ENCODE measurements at places on chromosomes 1 and 21.

DNA sequence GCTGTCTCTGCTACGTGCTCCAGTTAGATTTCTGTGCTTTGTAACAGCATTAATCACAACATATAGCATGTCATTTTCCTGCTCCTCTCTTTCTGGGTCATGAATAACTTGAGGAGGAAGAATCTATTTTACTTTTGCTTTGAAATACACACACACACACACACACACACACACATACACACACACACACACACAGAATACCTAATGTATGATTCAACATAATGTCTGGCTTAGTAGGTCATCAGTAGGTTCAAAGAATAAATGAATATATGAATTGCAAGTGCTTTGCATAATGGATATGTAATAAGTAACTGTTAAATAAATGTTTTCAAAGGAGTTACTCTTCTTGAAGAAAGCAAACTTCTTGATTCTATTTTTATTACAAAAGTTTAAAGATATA, 249.0 kb downstream of the PDE4B start:
- DNase-seq: no peak

DNA sequence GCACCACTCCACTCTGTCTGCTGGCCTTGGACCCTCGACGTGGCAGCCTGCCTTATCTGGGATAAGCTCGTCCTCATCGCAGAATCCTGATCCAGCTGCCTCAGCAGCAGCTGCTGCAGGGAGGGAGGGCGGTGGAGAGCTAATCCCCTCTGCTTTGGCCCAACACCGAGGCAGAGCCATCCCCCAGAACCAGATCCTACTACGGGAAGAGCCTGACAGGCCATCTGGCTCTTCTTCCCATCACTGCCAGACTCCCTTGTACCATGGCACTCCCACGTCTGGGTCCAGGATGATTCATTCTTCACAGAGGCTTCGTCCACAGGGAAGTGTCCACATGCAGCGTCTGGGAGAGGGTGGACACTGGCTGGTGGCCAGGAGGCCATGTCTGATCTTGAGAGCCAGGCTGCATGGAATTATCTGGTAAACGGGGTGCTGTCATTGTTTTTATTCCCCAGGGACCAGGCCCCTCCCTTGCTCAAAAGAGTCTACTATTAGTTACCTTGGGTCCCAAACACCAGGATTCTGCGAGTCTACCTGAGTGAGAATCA, 14.6 kb upstream of the PKP1 start:
- peak; percentile 56 for DNase-seq

DNA sequence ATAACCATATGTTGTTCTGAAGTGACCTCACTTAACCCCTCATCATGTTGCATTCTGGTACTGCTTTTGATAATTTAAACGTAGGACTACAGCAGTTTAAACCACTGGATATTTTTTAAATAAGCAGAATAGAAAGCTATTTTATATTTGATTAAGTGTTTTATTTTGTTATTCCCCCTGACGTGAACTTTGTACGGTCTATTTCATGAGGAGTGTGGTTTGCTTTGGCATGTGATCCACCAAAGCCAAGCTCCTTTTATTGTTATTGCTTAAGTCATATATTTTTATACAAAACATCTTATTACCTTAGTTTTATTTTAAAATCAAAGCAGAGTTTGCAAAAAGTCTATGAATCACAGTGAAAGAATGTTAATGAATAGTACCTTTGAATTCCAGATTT, 101.4 kb upstream of the L1TD1 start:
- DNase-seq: no peak

DNA sequence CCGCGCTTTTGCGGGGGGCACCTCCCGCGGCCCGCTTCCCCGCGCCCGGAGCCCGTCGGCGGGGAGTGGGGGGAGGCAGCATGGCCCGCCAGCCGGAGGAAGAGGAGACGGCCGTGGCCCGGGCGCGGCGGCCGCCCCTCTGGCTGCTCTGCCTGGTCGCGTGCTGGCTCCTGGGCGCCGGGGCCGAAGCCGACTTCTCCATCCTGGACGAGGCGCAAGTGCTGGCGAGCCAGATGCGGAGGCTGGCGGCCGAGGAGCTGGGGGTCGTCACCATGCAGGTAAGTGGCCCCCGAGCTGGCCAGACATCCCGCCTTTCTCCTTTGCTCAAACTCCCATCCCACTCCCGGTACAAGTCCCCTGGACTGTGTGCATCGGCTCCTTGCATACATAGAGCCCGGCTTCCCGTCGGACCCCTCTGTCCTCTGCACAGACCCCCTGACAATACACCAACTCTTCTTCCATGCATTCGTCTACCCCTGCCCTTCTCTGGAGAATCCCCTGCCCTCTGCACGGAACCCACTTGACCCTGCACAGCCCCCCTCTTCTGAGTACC, 812 bp downstream of the CACHD1 start:
- DNase-seq: peak; percentile 75

DNA sequence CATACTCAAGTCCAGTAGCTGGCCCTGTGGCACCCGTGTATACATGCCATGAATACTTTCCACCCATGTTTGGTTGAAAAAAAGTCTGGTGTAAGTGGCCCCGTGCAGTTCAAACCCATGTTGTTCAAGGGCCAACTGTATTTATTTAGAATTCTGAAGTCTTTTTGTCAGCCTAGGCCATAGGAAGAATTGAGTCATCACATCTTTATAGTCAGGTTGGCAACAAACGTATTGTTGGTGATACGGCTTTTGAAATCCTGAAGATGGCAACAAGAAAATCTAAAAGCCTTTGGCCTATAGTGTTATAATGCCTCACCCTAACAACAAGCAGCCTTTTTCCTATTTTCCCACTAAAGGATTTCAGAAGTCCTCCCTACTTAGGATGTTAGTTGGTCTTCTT, 363.6 kb downstream of the PLPP3 start:
- no peak for DNase-seq

- peak; percentile 55 for DNase-seq
Observed at GRCh38 chr1:157154940-157155514, 16.8 kb upstream of the ETV3 start.

DNA sequence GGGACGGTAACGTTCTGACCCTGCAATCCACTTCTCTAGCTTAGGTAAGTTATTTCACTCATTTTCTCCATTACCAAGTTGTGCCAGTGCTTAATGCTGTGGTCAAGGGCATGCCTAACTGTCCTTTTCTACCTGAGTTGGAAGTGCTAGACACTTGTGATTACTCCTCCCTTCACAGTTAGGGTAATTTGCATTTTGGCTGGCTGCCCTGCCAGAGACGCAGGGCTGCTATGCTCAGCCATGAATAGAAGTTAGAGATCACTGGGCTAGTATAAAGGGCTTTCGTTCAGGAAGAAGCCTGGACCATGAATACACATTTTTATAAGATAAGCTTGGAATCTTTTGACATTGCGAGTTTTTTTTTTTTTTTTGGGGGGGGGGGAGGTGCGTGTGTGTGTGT, 633.2 kb upstream of the NEGR1 start:
- no peak for DNase-seq

DNA sequence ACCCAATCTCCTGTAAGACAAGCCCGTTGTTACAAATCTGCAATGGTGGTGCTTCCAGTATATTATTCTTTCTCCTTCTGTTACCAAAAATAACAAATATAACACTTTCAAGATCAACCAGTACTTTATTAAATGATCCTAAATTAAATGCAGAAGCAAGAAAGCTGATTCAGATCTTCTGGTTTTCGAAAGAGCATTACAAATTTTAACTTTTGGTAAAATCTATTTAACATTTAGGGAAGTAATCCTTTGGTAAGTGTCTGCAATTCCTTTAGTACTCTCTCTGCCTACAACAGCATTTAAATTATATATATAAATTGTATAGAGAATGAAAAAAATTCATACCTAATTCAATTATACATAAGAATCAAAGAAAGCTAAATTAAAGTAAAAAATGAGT, 198.6 kb upstream of the HMCN1 start:
- no peak for DNase-seq

DNA sequence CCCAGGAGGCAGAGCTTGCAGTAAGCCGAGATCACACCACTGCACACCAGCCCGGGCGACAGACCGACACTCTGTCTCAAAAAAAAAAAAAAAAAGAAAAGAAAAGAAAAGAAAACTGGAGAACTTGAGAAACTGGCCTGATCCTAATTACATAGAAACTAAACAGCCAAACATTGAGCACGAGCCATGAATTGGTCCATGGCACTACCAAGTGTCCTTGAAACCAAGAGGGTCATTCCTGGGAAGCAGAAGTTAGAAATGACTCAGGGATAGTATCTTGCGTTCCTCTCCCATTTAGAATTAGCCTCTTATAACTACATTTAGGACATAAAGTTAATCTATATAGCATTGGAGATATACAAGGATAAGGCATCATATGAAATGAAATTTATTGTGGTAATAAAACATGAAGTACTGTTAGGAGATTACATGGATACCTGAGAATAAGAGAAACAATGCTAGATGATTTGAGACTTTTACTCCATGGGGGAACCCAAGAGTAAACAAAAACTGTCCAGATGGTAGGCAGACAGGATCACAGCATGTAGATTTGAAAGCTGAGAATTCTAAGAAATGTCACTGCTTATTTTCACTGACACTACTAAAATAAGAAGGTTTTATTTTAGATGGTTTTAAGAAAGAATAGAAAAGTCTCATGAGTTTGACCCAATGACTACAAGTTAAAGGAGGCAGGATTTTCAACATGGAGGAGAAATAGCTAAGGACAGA, 39.5 kb upstream of the CPLANE2 start:
- DNase-seq: no peak

- peak; percentile 89 for DNase-seq
Observed at GRCh38 chr1:200369706-200370105, 40.1 kb downstream of the ZNF281 start.

- DNase-seq: no peak
Observed at GRCh38 chr1:53617382-53617781, 121.6 kb downstream of the GLIS1 start.

- no peak for DNase-seq
Observed at GRCh38 chr1:94808669-94809068, 11.5 kb upstream of the SLC44A3 start.

GRCh38 chr1:53430261-53430660, 28.9 kb upstream of the DMRTB1 start:
- peak; percentile 39 for DNase-seq

DNA sequence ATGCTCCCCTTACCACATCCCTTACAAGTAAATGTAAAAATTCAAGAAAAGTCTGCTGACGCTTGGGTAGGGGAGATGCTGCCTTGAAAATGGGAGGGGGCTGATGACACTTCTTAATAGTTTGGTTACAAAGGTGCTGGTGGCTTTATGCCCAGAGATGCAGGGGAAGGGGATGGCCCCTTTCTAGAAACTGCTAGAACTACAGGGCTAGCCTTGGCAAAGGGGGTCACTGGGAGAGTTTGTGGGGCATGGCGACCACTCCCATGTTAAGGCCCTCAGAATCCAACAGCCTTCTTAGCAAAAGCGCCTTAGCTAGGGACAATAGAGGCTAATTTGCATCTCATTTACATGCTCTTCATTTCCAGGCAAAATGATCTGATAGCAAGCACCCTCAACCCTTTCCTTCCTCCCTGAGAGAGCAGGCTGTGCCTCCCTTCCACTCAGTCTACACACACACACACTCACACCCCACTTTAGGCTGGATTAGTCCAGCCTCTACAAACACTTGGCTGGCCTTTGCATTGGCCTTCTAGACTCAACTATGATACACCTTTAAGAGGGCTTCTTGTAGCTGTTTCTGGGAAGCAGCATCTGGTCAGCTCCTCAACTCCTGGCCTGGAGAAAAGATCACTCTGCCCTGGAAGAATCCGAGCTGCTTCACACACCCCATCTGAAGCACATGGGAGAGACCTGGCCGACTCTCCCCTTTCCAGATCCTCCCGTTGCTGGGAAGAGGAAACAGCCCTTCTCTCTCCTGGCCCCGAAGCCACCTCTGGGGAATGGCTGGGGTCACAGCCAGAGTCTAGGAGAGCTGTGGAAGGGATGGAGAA, 1.7 kb downstream of the SEMA6C start:
- peak; percentile 57 for DNase-seq

GRCh38 chr1:39995973-39996393, 41.0 kb downstream of the MFSD2A start:
- peak; percentile 28 for DNase-seq

- peak; percentile 99 for DNase-seq
Observed at GRCh38 chr1:153990468-153991150, at the start of gene RPS27. Gene RPS27 (plus strand): TSS chr1:153990762. CDS start chr1:153990797, 35 bp downstream.

DNA sequence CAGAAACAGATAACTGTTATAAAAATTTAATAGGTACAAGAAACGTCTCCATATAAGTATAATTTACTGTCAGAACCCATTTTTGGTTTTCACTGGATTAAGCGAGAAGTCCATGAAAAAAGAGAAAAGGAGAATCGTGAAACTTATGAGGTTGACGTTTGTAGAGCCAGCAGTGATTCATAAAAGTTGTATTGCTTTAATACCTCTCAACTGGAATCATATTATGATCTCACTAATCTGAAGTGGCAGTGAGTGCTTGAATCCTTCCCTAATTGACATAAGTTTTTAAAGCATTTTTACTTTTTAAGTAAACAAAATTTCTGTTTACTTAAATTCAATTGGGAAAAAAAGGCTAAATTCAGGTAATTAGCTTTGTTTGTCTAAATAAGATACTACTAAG, 315.3 kb downstream of the TPR start:
- DNase-seq: peak; percentile 34

- DNase-seq: no peak
Observed at GRCh38 chr1:202143011-202143767, 1.3 kb downstream of the ARL8A start.

DNA sequence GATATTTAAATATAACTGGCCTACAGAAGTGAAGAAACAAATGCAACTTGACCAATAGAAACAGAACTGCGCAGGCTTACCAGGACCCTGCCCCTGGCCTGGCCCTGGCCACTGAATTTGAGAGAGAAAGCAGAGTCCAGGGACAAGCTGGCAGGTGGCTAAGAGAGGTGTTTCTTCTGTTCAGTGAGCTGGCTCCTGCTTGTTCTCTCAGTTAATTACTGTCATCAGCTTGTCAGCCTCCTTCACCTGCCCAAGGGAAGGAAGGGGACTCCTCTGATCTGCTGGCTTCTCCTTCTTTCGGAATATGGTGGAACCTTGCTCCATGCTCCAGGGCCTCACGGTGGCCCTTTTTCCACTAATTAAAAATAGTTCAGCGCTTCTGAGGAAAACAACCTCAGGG, 388.4 kb downstream of the DISC1 start:
- no peak for DNase-seq

- peak; percentile 48 for DNase-seq
Observed at GRCh38 chr1:32361308-32361673, 994 bp downstream of the FAM229A start.

GRCh38 chr1:198805498-198806151, 166.8 kb downstream of the PTPRC start:
- no peak for DNase-seq

- no peak for DNase-seq
Observed at GRCh38 chr1:41501581-41501980, 17.1 kb upstream of the EDN2 start.

DNA sequence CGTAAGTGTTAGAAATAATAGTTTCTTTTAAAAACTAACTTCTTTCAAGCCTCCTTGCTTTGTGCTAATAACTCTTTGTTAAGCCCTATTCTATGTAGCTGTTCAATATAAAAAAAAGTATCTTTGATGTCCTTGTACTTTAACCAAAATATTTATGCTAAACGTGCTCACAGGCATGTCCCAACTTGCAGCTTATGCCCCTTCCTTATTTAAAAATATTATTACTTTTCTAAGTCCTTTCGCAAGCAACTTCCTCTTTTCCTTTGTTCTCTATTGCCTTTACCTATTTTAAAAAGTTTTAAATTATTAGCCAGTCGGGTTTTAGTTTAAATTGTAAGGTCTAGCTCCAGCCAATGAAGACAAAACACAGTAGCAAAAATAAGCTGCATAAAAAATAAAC, 43.4 kb upstream of the NBPF3 start:
- no peak for DNase-seq

GRCh38 chr1:29315262-29315661, 78.9 kb downstream of the PTPRU start:
- no peak for DNase-seq

- peak; percentile 77 for DNase-seq
Observed at GRCh38 chr1:110207831-110208230, 2.3 kb upstream of the KCNC4 start.

Data from DMS53 (cell line).